Hippocampal formation (tissue), 2 donors: ENCODE measurements at places on chromosomes 13 and 19.

DNA sequence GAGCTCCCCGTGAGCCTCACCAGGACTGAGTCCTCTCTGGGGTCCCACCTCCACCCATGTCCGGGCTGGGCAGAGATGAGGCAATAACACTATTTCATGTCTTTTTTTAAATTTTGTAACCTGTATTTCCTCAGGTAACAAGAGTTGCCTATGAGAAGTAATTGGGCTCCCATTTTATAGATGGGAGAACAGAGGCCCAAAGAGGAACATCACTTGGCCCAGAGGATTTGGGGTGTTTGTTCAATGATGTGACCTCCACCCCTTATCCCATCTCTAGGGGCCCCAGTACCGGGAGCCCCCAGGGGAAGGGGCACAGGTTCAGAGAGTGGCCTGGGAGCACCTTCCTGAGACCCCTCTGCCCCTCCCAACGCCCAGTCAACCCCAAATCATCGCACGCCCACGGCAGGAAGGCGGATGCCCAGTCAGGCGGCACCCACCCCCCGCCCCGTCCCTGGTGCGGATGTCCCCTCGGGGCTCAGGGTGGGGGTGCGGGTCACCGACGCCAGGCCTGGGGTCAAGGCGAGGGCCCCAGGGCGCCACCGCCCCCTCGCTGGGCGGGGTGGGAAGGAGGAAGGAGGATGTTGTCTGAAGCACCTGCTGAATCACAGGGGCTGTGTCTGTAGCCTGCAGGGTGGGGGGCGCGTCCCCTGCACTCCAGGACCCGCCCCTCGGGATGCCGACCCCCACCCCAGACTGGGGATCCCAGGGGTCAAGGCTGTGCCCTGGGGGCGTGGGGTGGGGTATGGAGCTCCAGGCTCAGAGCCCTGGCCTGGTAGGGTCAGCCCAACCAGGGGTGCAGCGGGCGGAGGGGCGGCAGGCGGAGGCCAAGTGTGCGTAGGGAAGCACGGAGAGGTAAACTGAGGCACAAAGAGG, 9.0 kb upstream of the CIRBP start:
- no peak for DNase-seq

DNA sequence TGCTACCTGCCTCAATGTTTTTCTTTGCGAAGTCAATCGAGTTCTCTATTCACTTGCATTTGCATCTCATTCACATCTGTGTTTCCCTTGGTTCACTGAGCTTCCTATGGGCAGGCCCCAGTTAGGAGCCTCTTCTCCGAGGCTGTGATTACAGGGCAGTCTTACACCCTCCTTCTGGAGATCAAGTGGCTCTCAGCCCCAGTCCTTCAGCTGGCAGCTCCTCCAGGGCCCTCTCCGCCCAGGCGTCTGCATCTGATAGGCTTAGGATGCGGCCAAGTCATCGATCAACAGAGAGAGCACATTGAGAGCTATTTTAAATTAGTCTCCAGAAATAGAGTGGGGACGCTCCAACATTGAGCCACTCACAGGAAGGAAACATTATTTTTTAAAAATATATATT, 44.2 kb downstream of the MBNL2 start:
- no peak for DNase-seq

GRCh38 chr19:49391581-49392399, 3.7 kb downstream of the KASH5 start:
- peak; percentile 28 for DNase-seq

- DNase-seq, result no peak
Observed at GRCh38 chr13:25503856-25504255, 132.1 kb downstream of the ATP8A2 start.

GRCh38 chr13:49213539-49213938, 6.6 kb upstream of the MLNR start:
- DNase-seq, result no peak

DNA sequence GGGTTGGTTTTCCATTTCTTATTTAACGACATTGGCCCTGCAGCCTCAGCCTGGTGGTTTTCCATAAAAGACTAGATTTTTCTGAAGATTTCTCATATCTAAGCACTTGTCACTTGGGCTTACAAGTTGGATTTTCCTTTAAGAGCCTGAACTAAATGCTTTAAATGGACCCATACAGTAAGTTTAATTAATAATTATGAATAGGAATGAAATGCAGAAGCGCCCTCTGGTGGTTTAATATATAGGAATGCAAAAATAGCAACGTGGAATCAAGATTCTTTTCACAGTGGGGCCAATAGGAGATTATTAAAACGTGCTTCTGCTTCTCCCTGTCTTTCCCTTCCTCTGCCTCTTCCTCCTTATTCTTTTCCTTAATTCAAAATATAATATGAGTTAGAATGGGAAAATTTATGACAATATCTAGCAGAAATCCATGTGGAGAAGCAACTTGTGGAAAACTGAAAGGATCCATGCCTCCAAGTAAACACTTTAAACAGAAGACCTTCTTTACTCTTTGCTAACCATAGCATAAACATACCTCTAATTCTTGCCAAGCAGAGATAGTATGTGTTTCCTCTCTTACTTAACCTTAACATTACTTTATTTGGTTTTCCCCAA, 324.0 kb downstream of the GPC5 start:
- no peak for DNase-seq

- DNase-seq, result no peak
Observed at GRCh38 chr19:55500368-55500952, 12.2 kb downstream of the SSC5D start.

- DNase-seq, result no peak
Observed at GRCh38 chr19:35601971-35602370, 10.6 kb upstream of the HAUS5 start.

GRCh38 chr13:28654276-28654675, 4.7 kb upstream of the POMP start:
- no peak for DNase-seq

GRCh38 chr19:17865364-17866311, 5.9 kb downstream of the RPL18A start:
- DNase-seq, result no peak
